Esophagus mucosa (tissue), 1 donor: ENCODE measurements at places on chromosomes 2 and 18.

DNA sequence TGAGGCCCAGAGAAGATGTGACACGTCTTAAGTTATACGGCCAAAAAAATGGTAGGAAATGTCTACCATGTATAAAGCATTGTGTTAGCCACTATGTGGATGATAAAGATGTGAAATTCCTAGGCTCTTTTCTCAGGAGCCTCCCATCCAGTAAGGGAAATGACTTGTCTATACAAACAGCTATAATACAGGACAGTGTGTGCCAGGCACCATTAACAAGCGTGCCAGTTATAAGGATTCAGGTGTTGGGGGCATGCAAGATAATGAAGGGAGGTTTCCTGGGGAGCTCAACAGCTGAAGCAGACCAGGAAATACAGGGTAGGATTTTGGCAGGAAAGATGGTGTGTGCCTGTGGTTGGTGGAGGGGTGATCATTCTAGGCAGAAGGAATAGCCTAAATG lies 37.6 kb downstream of the ALPK2 start:
- ATAC-seq, result no peak

- no peak for ATAC-seq
Measured at GRCh38 chr2:127567351-127567854, 31.9 kb downstream of the MYO7B start.

- peak; percentile 78 for ATAC-seq
Measured at GRCh38 chr2:152062125-152063091, 36.4 kb downstream of the CACNB4 start.

DNA sequence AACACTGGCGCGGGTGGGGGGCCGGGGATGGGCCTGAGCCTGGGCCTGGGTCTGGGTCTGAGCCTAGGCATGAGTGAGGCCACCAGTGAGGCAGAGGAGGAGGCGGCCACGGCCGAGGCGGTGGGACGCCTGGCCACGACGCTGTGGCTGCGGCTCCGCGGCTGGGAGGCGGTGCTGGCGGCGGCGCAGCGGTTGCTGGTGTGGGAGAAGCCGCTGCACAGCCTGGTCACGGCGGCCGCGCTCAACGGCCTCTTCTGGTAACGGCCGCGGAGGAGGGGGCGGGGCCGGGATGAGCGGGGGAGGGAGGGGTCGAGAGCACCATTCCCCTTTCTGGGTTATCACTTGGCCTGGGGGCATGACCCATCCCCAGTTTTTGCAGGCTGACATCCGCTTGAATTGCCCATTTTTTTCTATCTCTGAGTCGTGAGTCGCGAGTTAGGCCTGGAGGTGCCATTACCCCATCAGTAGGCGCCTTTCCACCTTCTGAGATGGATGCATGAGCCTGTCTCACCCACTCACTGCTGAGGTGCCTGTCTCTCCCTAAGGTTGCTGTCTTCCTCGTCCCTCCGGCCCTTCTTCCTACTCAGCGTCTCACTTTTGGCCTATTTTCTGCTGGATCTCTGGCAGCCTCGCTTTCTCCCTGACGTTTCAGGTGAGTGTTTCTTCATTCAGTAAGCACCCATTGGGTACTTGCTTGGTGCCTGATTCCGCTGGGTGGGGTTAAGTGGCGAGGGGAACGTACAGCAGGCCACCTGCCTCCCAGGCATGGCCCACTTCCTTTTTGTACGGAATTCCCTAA lies 501 bp downstream of the RETREG2 start:
- peak; percentile 11 for ATAC-seq

GRCh38 chr2:98395977-98396376 lies 48.7 kb upstream of the INPP4A start:
- ATAC-seq, result no peak

DNA sequence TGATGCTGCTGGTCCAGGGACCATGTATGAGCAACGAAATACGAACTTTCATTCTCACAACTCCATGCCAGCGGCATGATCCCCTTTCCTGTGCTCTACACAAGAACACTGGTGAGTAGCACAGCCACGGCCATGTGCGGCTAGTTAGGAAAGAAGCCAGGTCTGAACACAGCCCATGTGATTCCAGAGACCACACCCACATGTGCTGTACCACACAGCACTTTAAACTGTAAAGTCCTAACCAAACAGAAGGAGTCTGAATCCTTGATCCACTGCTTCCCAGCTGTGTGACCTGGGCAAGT lies 33.0 kb upstream of the ACAA2 start:
- ATAC-seq, result no peak

GRCh38 chr2:102034683-102035548 lies 43.2 kb downstream of the IL1R2 start:
- peak; percentile 26 for ATAC-seq

DNA sequence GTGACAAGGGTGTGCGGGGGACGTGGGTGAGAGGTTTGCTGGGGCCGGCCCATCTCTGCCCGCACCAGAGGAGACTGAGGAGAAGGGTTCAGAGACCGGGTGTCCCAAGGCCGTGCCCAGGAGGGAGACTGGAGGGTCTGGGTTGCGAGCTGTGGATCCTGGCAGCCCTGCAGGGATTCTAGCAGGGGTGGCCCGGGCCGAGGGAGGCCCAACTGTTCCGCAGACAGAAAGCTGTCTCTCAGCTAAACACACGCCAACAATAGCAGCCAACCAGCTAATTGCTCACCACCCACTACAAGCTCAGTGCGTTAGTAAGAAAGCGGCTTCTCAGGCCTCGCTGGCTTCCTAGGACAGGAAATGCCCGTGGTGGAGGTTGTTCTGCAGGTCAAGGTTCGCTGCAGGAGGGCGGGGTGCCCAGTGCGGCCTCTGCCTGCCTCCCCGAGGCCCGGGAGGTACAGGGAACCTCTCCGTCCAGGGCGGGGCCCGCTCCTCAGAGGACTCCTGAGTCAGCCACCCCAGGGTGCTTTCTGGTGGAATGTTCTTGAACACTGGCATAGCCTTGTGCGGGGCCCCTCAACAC lies 282.0 kb upstream of the PXDN start:
- peak; percentile 74 for ATAC-seq

DNA sequence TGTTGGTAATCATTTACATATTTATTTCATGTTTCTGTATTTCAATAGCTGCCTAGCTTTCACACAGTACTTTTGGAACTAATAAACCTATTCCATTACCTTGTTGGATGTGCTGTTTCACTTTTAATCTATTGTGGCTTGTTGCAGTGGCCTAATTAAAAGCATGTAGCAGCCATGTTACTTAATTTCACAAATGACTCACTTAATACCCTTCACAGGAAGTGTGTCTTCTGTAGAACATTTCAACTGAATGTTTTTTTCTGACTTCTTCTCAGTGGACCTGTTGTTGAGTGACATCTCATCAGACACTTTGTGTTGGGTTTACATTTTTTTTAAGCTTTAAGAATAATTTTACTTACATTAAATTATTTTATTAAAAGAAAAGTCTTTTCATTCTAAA lies 260.5 kb upstream of the THUMPD2 start:
- no peak for ATAC-seq

DNA sequence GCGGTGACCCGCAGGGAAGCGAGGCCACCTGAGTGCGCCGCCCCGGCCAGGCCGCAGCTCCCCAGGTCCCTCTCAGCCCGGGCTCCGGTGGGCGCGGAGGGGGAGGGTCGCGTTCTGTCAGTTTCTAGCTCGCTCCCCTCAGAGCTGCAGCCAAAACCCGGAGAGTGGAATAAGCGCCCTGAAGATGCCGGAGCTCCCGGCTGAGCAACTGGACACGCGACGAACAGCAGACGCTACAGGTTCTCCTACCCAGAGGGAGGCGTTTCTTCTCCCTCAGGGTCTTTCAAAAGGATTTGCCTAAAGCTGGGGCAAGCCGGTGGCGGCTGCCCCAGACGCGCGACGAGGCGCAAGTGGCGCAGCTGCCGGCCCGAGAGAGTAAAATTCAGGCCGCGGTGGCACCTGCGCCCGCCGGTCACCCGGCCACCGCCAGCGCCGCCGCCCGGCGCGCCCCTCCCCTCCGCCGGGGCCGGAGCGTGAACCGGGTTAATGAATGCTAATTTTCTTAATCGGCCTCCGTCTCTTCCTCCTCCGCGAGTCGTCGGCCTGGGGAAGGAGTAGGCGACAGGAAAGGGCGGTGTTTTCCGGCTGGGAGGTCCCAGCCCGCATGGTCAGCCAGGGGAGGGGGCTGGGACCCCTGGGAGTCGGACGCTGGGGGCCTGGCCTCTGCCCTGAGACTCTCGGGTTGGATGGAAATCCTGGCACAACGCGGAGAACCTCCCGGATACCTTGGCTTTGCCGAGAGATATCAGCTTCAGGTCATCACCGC lies 845 bp upstream of the CDC42EP3 start:
- peak; percentile 61 for ATAC-seq

DNA sequence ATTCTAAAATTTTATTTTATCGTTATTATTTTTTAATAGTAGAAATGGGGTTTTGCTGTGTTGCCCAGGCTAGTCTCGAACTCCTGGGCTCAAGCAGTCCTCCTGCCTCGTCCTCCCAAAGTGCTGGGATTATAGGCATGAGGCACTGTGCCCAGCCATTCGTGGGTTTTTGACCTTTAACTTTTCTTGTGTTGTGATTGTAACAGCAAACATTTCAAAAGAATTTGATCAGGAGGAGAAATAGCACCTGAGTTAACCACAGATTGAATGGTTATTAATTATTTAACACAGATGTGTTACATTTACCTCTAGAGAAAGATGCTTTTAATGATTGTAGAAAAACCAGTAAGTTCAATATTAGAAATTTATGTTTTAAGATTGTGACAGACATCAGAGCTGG lies 132.0 kb downstream of the HAUS1 start:
- no peak for ATAC-seq
